ENCODE measurements at places on chromosomes 6 and 20. TPM values are rescaled to one million over a fixed set of nuclear protein-coding genes. Genes with fewer than 3 reads are reported as not detected.

DNA sequence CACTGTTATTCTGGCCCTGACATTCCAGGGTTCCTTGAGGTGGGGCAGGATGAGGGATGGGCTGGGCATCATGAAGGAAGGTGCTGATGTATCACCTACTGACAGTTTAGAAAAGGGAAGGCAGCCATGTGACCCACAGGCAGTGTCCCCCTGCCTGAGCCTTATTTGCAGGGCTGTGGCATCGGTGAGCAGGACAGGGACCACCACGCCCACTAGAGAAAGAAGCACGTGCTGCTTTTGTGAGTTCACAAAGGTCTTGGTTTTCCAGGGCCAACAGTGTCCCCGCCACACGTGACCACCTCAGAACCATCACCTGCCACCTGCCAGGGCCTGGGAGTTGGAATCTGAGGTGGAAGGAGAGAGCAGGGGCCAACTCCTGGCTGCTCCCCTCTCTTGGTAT, 43.5 kb upstream of the SCRT2 start:
- no peak for DNase-seq

DNA sequence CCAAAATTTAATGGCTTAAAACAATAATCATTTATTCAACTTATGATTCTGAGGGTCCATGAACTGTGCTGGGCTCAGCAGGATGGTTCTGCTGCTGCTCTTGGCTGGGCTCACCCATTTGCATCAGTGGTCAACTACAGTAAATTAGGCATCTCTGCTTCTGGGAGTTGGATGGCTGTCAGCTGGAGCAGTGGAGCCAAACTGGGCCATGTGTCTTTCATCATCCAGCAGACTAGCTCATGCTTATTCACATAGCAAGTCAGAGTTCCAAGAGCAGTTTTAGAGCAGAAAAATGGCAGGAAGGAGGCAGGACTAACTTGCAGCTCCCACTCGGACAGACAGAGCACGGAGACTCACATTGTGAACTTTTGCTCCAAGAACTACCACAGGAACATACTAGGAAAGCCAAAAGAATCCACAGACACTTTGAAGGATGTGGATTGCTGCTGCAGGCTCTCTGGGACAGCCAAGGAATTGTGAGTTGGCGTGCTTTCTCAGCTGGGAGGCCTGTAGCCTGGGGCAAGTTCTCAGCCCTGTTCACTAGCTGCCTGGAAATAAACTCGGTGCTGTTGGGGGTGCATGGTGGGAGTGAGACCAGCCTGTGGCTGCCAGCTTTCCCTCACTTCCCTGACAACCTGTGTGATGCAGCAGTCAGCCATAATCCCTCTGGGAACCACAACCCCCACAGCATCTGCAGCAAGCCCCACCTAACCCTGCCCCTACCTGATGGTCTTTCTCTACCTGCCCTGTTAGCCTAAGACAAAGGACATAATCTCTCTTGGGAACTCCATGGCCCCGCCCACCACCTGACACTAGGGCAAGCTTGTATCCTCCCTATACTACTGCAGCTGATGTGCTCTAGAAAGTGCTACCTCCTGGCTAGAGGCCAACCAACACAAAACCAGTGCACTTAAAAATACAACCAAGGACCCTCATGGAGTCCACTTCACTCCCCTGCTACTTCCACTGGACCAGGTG, 129.0 kb downstream of the JPH2 start:
- peak; percentile 52 for DNase-seq

GRCh38 chr6:18186540-18187250, 31.5 kb downstream of the KDM1B start:
- DNase-seq: no peak

- peak; percentile 42 for DNase-seq
Measured at GRCh38 chr20:41174782-41175181, 37.4 kb downstream of the PLCG1 start.

- no peak for DNase-seq
Measured at GRCh38 chr20:64228751-64229506, 26.6 kb upstream of the PCMTD2 start.

DNA sequence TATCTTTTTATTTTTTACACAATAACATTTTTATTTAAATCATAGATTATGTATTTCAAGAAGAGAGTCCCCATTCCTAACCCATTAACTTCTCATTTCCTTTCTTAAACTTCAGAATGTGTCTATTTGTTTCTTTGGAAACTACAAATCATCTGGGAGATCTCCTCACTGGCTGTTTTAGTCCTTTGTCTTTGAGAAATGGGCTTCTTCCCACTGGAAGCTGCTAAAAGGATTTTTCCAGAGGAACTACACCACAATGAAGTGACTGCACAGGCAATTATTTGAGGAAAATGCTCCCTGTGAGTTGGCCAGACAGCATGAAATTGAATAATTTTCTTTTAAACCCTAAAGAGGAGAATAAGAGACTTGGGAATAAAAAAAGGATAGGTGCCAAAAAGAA, 119.1 kb downstream of the TENT5A start:
- no peak for DNase-seq

DNA sequence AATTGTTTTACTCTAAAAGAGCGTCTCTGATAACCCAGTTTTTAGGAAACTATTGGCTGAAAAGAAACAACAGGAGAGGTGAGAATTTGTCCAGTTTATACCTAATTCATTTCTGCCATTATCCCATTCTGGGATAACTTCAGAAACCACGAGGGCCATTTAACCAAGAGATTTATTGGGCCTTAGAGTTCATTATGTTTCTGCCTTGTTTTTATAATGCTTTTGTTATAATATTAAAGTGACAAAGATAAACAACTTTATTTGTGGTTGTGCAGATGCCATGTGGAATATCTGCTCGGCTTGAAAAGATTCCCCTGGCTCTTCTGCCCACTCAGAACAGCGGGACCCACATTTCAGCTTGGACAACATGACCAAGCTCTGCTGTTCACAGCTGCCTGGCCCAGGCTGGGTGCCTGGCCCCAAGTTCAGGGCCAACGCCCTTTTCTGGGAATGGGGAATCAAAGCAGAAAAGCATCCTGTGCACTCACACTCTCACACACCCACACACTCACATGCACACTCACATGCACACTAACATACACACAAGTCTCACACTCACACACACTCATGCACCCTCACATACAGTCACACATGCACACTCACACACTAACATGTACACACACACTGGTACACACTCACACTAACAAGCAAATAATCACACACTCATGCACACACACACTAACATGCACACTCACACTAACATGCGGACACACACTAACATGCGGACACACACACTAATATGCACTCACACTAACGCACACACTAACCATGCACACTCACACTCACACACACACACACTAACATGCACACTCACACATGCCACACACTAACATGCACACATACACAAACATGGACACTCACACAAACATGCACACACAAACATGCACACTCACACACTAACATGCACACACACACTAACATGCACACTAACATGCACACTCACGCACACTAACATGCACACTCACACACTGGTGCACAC, 86.7 kb upstream of the NEDD9 start:
- no peak for DNase-seq

DNA sequence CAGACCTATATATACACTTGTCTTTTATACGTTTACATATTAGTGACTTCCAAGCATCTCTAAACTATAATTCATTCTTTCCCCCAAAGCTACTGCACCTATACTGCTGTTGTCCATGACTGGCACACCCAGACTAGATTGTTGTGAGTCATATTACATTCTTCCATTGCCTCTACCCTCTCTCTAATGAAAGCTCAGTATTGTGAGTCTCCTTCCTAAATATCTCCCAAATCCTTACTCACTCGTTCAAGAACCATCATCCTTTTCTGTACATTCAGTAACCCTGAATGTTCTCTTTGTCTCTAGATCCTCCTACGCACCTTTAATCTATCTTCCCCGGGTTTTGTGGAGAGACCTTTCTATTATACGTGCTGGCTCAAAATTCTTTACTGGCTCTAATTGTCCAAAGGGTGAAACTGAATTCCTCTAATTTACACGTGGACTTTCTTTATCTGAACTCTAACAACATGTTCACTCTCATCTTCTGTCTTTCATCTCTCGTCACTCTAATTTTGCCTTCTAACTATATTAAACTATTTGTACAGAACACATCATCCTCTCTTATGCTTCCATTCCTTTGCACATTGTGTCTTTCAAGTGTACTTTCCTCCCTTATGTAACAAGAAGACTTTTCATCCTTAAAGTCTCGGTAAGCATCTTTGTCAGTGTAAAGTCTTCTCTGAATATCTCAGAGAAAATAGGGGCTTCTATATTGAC, 109.3 kb downstream of the IBTK start:
- DNase-seq: no peak

DNA sequence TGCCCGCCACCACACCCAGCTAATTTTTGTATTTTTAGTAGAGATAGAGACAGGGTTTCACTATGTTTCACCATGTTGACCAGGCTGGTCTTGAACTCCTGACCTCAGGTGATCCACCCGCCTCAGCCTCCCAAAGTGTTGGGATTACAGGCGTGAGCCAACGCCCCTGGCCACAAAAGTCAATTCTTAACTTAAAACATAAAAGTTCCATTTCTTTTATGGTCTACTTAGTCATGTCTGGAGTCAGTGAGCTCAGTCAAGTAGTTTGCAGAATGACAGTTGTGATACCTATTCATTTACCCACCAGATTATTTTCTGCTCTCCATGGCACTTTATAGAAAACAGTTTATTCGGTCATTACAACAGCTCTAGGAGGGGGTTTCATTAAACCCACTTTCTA, 103.1 kb upstream of the ESR1 start:
- no peak for DNase-seq

DNA sequence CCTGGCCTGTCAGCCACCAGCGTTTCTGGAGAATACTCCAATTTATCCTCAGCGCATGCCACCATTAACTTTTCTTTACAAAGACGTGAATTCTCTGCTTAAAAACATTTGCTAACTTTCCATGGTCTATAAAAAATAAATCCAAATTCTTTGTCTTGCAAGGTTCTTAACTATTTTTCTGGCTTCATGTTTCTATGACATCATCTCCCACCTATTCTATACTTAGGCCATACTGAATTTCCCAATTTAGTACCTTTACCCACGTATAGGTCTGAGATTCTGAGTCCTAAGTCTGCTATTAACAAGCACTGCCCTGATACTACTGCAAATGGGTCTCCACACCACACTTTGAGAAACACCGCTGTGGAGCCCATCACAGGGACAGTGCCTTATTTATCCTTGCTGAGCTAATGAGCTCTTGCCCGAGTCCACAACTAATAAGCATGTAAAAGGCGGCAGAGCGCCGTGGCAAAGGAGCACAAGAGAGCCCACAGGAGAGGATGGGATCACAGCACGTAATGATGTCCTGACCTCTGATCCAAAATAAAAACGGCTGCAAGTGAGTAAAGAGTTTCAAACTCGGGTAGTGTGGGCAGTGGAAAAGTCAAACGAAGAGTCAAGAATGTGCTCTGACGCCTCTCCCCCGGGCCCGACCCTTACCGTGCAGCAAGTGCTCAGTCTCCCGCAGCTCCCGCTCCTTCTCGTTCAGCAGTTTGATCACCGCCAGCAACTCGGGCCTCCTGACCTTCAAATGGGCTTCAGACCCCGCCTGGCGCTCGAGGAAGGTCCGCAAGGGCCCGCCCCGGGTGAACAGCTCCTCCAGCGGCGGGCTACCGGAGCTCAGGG, 519 bp downstream of the MTRF1L start:
- DNase-seq: peak; percentile 69

DNA sequence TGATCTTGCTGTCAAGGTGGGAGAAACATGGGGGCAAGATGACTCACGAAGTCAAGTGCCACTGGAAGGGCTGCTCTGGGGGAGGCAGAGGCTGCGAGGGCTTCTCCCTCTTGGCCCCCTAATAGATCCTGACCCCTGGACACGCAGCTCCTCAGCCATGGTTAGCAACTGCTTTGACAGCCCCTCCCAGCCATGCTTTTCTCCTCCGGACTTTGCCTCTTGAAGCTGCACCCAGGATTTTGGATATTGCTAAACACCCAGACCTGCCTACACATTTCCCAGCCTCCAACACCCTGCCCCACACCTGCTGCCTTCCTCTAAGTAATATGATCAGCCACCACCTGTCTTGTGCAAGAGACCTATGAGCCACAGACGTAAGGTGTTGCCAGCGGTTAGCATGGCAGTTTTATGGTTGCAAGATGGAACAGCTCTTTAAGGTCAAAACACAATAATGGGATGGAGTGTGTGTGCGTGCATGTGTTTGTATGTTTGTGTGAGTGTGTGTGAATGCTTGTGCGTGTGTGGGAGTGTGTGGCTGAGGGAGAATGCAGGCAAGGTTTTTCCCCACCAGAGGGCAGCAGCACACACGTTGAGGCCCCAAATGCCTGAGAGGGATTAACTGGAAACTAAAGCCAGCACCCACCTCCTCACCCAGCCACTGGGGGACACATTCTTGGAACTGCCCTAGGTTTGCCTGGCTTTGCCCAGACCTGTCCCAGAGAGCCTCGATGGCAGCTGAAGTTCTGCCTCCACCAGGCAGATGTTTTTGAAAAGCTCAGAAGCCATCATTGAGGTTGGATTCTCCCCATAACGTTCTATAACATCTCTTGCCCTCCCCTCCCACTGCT, 2.5 kb downstream of the IP6K3 start:
- peak; percentile 93 for DNase-seq

DNA sequence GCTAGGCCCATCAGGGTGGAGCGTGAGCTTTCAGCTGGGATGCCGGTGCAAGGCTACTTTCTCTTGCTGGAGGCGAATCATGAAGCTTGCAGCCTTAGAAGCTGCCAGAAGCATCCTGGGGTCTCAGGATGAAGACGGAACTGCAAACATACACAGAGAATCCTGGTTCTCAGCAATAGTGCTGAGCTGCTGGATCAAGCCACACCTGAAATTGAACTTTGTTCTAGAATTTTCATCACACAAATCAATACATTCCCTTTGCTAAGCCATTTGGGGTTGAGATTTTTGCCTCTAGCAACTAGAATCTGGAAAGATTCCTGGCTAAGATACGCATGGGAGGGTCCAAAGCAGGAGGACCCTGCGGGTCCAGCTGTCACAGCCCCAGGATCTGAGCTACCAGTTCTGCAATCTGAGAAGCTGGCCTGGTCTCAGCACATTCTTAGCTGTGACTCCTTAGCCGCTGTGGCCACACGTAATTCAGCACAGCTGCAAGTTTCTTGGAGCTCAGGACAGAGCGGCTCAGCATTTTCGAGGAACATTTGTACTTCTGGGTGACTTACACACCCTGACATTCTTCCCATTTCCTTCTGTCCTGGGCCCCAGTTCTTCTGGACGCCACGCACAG, 6.6 kb upstream of the ARFGAP1 start:
- DNase-seq: no peak

GRCh38 chr20:62060631-62061541, 4.8 kb downstream of the TAF4 start:
- no peak for DNase-seq

- DNase-seq: no peak
Measured at GRCh38 chr20:14375416-14375985, 38.1 kb upstream of the FLRT3 start.

TNFAIP3 gene
- 4.4 TPM for total RNA-seq

GTSF1L gene
- total RNA-seq: not detected

ADGRG6 gene
- total RNA-seq: 23.4 TPM

PRDM13 gene
- not detected for total RNA-seq

PFDN6 gene
- 69.2 TPM for total RNA-seq

GSTA1 gene
- total RNA-seq: 1.1 TPM

ZSCAN23 gene
- 4.7 TPM for total RNA-seq

HSD17B8 gene
- 6.3 TPM for total RNA-seq

SLC17A1 gene
- total RNA-seq: not detected

SAMD10 gene
- 6.0 TPM for total RNA-seq

C20orf144 gene
- total RNA-seq: 0.44 TPM

Data from endodermal cell (in vitro differentiated cells).